ENCODE measurements at places on chromosomes 11 and 22.

- DNase-seq, result no peak
These were observed 447.7 kb downstream of the TBC1D22A start for GRCh38 chr22:47210112-47210657.

DNA sequence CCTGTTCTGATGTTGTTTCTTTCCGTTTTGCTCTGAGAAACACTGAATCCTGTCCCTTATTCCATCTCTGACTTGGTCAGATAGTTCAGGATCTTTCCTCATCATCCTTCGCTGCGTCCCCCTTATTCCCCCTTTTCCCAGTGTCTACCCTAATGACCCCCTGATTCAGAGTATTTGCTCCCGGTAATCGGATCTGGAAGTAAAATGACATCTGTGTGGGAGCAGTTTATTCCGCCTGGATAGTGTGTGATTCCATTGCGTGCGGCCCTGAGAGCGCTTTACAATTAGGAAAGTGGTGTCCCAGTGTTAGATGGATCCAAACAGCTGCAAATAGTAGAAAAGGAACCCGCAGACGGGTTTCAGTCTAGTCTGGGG is 606 bp downstream of the DRG1 start:
- DNase-seq, result no peak

GRCh38 chr11:25755918-25756584 is 575.9 kb upstream of the ANO3 start:
- no peak for DNase-seq

DNA sequence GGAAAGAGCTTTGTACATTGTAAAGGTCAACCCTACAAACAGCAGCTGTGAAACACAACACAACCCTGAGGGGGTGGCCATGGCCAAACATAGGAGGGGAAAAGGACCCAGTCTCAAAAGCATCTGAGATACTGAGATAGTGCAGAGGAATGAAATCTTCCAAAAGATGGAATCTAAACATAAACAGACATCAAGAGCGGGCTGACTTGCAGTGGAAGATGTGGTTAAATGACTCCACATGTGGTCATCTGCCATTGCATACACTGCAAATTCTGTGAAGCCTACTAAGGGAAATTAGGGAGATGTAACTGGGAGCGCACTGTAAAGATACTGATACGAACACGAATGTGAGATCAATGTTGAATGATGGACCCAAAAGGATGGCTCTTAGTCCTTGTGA is 22.0 kb downstream of the BDNF start:
- no peak for DNase-seq

DNA sequence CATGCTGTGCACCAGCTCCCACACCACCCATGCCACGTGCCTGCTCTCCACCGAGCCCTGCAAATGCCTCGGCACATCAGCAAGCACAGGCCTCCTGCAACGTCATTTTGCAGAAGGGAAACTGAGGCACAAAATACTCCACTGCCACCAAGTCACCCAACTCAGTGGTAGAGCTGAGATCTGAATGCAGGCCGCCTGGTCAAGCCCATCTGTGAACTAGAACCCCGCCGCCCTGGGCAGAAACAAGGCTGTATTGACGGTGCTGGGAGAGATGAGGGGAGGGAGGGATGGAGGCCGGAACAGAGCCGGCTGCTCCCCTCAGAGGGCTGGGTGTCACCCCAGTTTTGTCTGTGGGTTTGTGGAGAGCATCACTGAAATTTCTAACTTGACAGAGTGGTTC is 81.4 kb downstream of the CDKN1C start:
- no peak for DNase-seq

- no peak for DNase-seq
These were observed 399.5 kb downstream of the ETS1 start for GRCh38 chr11:128187835-128188234.

DNA sequence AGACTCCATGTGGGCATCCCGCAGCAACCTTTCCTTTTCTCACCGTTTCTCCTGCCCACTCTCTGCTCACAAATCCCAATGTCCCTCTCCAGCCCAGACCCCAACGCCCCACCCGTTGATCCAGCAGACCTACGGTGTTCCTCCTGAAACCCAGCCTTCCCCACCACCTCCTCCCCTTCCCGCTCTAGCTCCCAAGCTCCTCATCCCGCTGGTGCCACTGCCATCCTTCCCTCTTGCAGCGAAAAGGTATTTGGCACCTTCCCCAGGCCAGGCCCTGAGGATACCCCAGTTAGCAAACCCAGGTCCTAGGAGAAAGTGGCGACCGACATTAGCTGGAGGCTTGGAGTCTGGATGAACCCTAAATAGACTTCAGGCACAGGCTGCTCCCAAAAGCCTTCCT is 84.0 kb upstream of the RTL6 start:
- DNase-seq, result no peak

DNA sequence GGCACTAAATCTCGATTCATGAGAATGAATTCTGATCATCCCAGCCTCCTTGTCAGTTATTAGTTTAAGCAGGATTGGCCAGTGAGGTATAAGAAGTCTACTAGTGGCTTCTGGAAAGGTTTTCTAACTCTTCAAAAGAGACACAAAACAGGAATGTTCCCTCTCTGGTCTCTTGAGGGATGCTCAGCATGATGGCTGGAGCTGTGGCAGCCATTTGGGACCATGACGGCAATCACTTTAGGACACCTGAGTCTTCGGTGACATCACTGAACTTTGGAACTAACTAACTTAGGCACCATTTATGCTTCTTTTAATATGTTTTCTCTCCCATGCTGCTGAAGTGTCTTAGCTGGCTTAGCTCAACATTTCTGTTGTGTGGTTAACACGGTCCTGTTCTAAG is 20.2 kb upstream of the CRY2 start:
- DNase-seq, result no peak

DNA sequence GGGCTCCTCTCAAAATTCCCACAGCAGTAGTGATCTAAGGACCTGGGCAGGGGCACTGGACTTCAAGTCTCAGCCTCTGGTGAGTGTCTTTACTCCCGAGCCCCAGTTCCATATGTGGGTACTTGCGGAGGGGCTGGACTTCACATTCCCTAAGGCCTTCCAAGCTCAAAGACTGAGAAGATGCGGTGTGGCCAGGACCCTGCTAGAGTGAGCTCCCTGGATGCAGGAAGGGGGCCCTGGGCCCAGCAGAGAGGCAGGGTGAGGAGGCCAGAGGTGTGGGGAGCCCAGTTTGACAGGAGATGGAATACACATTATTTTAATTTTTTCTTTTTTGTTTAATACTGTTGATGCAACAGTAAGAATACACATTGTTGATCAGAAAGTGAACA is 83.7 kb downstream of the IGLL1 start:
- no peak for DNase-seq

GRCh38 chr11:20611892-20612291 is 12.5 kb downstream of the SLC6A5 start:
- DNase-seq, result no peak

- DNase-seq, result no peak
These were observed 6.8 kb upstream of the GGA1 start for GRCh38 chr22:37601540-37602442.

GRCh38 chr11:33773404-33773986 is 825 bp downstream of the FBXO3 start:
- no peak for DNase-seq

DNA sequence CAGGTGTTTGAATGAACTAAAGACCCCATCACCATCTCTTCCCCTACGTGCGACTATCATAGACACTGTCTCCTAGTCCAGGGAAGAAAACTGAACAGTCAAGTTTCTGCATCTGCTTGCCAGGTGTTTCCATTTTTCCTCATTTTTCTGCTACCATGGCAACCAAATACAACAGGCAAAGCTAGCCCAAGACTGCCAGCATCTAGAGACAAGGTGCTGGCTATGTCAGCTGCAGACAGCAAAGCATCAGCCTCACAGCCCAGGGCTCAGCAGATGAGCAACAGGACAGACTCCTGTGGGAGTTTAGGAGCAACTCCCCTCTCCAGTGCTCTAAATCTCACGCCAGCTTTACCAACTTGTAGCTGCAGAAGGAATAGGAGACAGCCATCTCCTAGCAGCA is 124.3 kb downstream of the C11orf58 start:
- no peak for DNase-seq

All from NCI-H187 (cell line).